ELR (cell line): ENCODE measurements at places on chromosomes 12 and 14.

GRCh38 chr12:67504026-67504425, 144.5 kb upstream of the DYRK2 start:
- DNase-seq: no peak

- DNase-seq: no peak
Measured at GRCh38 chr12:111978545-111978944, 34.4 kb downstream of the TMEM116 start.

GRCh38 chr14:75753696-75754095, 92.7 kb downstream of the TTLL5 start:
- DNase-seq: no peak

DNA sequence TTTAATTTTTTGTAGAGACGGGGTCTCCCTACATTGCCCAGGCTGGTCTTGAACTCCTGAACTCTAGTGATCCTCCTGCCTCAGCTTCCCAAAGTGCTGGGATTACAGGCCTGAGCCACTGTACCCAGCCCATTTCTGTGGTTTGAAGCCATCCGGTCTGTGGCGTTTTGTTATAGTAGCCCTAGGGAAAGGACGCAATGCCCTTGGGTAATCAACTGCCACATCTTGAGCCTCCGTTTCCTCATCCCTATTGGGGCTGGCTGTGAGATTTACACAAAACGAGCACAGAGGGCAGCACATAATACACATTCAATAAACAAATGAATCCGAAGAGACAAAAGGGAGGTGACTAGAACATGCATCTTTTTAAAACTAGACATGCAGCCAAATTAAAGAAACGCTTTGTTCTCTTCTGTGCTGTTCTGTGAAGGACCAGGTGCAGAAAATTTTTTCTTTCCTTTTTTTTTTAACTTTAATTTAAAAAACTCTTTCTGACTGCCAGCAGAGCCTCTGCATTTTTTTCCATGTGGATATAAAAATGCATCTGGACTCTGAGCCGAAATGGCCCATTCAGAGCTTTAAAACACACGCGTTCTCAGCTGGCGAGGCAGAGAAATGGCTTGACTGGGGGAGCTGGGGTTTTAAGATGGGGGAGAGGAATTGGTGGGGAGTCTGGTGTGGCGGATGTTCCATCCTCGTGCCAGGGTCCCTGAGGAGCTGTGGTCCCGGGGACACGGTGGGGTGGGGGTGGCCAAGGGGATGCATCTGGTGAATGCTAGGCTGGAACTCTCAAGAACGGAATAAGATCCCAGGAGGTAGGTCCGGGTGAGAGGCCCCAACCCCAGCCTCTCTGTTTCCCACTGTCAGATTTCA, 119.0 kb downstream of the RBM19 start:
- no peak for DNase-seq

DNA sequence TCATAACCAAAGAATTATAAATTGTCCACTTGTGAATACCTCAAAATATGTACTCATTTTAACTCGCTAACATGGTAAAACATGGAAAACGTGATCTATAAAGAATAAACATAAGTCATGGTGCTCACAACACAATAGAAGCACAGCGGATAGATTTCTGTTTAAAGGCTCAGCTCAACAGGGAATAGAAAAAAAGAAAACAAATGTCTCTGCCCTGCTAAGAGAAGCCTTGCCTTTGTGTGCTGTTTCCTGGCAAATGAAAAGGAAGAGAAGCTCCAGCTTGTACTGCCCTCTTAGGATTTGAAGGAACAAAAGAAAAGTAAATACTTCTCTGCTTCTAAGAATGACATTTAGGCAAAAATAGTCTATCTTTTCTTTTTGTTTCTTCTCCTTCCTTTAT, 121.0 kb upstream of the KRR1 start:
- DNase-seq: no peak

GRCh38 chr14:22981090-22981875, 1.1 kb downstream of the AJUBA start:
- peak; percentile 55 for DNase-seq

- peak; percentile 13 for DNase-seq
Measured at GRCh38 chr12:10617863-10618262, 4.5 kb upstream of the MAGOHB start.

DNA sequence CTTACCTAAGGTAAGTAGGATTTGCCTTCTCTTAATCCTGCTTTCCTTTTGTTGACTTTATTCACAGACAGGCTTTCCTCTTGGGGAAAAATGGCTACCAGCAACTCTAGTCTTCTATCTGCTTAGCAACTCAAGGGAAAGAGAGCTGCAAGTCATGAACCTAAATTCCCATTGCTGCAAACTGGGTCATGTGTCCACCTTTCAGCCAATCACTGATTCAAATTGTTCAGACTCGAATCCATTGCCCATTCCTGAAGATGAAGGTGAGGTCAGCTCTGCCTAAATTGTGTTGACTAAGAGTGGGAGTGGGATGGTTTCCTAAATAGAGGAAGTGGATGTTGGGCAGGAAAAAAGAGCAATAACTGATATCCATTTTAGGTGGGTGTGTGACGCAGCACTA, 7.7 kb downstream of the FBXW8 start:
- no peak for DNase-seq

DNA sequence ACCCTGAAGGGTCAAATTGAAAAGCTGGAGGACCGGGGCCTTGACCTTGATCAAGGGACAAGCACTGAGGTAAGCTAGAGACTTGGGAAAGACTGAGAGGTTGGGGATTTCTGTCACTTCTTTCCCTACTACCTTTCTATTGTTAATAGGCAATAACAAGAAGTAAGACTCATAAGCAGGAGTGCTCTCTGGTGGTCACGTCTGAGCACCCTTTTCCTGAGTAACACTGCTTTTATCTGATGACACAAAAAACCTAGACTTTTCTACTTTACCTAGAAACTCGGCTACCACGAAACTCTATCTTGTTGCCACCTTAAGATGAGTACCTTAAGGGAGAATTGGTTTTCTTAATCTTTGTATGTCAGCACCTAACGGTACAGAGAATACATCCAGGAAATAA, 35.5 kb upstream of the PPFIBP1 start:
- peak; percentile 17 for DNase-seq

GRCh38 chr14:90644882-90645281, 171.3 kb downstream of the TTC7B start:
- peak; percentile 25 for DNase-seq

GRCh38 chr12:89369166-89369565, 16.9 kb upstream of the DUSP6 start:
- no peak for DNase-seq

DNA sequence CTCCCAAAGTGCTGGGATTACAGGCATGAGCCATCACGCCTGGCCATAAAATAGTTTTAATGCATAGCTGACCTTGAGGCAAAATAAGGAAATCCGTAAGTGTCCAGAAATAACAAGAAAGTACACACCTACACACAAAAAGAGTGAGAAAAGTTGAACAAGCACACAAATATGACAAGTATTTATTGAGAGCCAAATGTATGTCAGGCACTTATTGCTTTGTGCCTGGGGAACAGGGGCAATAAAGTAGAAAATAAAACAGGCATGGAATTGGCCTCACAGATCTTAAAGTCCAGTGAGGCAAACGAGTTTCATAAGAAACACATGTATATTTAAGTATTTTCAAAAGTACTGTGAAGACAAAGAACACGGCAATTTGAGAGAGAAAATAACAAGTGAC, 103.7 kb downstream of the ERGIC2 start:
- no peak for DNase-seq

DNA sequence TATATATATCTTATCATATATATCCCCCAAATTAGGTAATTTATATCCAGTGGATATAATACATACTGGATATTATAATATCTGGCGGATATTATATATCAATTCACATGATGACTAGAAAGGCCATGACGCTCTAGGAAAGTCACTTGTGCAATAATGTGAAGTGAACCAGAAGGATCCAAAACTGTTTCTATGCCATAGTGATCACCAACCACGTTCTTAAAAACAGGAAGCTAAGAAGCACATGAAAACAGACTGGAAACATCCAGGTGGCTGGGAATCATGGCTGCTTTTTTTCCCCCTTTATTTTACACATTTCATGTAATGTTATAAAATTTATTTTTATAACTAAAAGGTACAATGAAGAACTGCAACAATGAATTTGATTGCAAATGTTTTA, 1.4 kb downstream of the GUCY2C start:
- no peak for DNase-seq

DNA sequence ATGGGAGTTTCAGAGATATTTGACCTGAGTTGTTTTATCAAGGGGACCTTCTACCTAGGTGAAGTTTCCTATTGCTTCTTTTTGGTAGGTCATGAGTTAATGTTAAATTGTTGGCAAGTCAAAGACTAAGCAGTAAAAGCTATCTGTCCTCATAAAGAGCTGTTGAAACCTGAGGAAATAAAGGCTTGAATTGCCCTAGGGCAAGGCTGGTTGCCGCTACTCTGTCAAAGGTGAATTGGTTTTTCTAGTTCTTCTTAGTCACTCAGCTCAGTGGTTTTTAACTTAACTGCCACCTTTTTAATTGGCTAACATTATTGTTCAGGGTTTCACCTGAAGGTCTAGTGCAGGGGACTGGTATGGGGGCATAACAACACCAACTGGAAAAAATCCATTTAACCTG, 441.6 kb upstream of the FBXO33 start:
- no peak for DNase-seq

- peak; percentile 68 for DNase-seq
Measured at GRCh38 chr12:92961949-92962348, 32.9 kb upstream of the EEA1 start.

GRCh38 chr14:33755358-33755757, 195.5 kb downstream of the EGLN3 start:
- DNase-seq: peak; percentile 84

DNA sequence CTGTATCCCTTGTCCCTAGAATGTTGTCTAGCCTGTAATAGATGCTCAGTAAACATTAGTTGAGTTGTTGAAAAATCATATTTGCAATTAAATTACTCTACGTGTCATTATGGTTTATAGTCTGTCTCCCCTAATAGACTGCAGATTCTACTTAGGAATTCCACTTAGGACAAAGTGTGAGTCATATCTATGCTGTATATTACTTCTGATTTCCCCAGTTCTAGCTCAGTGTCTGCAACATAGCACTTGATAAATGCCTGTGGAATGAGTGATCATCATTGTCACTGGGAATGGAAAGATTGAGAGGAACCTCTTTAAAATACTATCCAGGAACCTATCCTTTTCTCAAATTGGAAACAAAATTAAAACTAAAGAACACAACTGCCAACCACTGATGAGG, 99.3 kb downstream of the TBX5 start:
- DNase-seq: peak; percentile 79

DNA sequence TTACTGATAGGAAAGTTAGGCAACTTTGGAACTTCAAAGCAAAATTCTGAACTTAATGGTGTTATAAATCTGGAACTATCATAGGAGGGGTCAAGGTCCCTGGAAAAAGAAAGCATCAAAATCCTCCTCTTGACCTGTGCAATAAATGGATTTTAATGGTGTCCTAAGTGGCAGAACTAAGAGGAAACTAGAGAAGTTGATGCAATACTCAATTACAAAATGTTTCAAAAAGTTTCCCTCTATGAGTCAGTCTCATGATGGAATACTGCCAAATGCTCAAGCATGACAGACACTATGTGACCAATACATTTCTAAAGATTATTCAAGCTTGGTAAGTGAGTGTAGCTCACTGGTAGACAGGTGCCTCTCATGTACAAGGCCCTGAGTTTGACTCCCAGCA, 47.7 kb upstream of the ERGIC2 start:
- DNase-seq: peak; percentile 43
